ENCODE measurements at places on chromosomes 12 and 14.

DNA sequence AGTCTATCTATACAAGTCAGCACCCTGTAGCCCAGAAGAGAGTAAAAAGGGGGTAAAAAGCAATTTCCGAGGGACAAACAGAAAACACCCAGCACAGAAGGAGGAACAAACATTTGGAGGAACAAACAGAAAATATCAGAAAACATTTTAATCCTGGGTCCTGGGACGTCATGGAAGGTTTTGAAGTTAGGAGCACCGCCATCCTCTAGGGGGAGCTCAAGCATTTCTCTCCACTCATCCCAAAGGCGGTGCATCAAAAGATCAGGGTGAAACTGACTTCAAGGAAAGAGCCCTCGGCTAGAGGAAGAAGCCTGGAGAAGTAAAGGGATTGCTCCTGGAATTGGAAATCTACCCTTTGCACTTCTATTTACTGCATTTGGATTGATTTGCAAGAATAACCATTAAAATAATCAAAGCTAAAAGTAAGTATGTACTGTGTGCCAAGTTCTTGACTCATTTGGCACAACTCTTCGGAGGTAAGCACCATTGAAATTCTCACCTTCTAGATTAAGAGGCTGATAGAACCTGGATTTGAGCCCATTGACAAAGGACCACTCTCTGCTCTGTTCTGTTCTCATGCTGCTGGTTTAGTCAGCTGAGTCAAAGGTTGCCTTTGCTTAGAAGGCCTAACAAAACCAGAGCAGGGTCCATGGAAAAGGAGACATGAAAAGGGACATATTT is 17.2 kb upstream of the POC1B start:
- no peak for DNase-seq

DNA sequence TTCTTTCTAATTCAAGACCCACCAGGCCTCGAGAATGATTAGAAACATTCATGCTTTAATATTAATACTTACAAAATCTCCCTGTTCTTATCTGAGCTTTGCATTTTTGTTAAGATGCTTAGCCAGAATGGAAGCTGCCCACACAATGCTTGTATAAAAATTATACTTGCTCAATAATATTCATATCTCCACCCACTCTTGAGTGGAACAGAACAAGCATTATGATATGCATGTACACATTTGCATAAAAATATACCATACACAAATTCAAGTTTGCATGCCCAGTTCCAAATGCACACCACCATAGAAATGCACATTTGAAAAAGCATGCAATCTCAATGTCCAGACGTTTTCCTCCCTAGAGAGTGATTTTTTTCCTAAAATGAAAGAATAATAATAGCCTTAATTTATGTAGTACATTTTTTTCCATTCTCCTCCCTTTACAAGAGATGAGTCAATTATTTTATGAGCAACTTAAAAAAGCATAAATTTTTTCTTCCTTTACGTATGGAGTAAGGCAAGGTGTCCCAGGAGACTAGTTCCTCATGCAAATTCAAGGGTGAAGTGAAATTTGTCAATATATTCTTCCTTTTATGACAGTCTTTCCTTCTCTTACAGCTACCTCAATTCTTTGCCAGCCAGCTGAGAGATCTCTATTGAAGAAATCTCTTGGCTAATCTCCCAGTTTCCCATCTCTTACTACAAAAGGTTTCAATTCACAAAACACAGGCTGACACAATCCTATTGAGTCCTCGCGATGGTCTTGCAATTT is 313.1 kb upstream of the GARIN6 start:
- DNase-seq = no peak

DNA sequence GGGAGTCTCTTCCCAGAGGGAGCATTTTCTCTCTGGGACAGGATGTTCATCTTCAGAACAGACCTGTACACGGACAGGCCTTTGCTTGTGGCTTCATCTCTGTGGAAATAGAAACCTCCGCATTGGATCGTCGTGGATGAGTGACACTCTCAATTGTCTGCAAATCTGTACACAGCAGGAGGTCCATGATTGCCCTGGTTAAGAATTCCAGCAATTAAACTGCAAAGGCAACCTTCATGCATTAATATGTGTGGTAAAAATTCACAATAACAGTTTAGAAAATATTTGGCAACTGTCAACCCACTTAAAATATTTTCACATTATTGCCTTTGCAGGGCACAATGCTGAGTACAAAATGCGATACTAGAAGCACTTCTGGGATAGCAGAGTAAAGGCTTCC is 149.8 kb upstream of the SFSWAP start:
- DNase-seq = no peak

DNA sequence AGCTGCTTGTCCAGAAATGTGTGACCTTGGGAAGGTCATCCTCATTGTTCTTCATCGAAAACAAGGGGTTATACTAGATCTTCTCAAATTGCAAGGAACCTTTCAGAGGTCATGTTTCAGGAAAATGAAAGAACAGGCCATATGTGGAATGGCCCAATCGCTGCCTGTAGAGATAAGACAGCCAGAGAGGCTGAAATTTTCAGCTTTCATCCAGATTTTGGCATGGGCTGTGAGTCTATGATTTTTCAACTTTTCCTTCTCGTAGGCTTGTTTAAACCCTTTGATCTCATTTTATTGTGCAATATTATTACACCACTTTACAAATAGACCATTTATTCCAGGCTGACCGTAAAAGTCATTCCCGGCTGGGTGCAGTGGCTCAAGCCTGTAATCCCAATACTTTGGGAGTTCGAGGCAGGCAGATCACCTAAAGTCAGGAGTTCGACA is 17.1 kb upstream of the ATXN2 start:
- DNase-seq = no peak

DNA sequence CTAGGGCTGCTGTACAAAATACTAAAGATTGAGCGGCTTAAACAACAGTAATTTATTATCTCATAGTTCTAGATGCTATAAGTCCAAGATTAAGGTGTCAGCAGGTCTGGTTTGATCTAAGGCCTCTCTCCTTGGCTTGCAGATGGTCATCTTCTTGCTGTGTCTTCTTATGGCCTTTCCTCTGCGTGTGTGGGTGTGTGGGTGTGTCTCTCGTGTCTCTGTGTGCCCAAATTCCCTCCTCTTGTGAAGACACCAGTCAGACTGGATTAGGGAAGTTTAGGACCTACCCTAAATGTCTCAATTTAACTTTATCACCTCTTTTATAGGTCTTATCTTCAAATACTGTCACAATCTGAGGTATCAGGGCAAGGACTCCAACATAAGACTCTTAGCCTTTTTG is 28.3 kb downstream of the DDHD1 start:
- no peak for DNase-seq

DNA sequence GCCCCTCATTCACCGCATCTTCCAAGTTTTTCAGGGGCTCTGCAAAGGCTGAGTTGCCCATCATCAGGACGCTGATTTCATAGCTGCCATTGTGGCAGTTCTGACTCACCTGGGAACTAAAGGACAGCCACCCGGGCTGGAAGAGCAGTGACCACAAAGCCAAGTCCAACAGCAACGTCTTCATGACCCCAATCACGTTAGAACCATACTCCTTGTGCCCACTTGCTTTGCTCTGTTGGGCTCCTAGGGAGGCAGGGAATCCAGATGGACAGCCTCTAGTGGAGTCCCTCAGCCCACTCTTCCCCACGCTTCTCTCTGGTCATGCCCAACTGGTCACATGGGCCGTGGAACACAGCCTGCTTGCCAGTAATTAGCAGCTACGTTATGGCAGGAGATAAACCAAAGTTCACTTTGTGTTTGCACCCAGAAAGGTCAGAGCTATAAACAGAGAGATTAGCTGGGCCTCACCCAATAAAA is at the start of gene GUCY2C:
TSS of gene GUCY2C (minus strand) at position 335 of the 477 bp plus-strand sequence. CDS start at position 184, 151 bp downstream.
- no peak for DNase-seq

- DNase-seq = no peak
These were observed 34.1 kb upstream of the SMOC1 start for GRCh38 chr14:69845050-69845581.

DNA sequence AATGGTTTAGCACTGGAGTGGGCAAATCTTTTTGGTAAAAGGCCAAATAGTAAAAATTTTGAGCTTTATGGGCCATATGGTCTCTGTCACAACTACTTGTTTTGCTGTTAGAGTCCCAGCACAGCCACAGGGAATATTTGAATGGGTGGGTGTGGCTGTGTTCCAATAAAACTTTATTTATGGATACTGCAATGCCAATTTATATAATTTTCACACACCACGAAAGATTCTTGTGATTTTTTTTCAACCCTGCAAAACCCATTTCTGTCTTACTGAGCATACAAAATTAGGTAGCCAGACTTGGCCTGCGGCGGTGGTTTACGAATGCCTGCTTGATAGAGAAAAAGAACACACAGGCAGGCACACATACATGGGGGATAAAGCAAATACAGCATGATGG is 28.3 kb downstream of the TMEM120B start:
- DNase-seq = no peak

- DNase-seq = no peak
These were observed 507.4 kb upstream of the TBX3 start for GRCh38 chr12:115191342-115191741.

GRCh38 chr14:66092206-66092605 is 394.0 kb upstream of the CCDC196 start:
- DNase-seq = no peak

DNA sequence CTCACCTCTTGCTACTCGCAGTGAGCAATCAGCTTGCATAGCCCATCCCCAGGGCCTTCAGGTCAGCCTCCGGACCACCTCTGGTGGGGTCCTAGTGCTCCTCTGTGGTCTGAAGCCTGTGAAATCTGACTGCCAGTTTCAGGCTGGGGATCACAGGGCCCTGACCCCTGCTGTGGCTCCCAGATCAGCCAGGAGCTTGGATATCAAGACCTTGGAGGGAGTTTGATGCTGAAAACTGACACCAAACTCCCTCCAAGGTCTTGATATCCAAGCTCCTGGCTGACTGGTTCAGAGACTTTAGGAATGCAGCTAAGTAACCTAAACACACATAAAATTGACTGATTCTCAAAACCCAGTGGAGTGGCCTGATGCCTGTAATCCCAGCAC is 19.8 kb upstream of the DHRS4 start:
- no peak for DNase-seq

GRCh38 chr12:78240827-78241226 is 410.1 kb downstream of the NAV3 start:
- DNase-seq = no peak

- no peak for DNase-seq
These were observed 5.9 kb downstream of the SDR9C7 start for GRCh38 chr12:56928262-56928661.

DNA sequence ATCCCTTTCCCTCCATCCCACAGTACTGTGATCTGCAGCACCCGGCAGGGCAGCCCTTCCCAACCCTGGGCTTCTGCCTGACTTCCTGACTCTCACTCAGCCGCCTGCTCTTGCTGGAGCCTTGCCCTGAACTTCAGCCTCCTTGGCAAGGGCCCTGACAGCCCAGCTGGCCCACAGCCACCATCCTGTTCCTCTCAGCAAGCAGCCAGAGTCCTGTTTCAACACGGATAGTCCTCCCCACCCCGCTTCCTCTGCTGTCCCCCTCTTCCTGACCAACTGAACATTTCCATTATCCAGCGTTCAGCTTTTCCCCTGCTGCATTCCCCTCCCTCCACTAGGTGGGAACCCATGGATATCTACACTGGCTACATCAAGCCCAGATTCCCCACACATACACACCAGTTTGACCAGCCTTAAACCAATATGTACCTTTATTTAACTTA is 74.0 kb upstream of the MDM1 start:
- DNase-seq = peak; percentile 95

DNA sequence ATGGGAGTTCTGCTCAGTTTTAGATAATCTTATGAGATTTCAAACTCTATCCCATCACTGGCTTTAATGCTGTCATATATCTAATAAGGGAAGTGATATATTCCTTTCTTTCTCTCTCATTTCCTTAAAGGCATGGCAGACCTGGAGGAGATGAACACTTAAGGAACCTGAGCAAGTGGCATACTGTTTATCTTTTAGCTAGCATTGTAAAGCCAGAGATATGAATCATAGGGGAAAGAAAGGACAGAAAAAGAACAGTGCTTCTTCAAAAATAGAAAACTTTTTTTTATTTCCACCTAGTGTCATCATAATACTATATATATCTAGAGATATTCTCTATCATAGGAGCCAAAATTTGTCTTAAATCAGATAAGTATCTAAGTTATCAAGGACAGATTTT is 68.3 kb upstream of the PSMA6 start:
- no peak for DNase-seq

- DNase-seq = no peak
These were observed 146.4 kb downstream of the SLC2A13 start for GRCh38 chr12:39959467-39959866.

DNA sequence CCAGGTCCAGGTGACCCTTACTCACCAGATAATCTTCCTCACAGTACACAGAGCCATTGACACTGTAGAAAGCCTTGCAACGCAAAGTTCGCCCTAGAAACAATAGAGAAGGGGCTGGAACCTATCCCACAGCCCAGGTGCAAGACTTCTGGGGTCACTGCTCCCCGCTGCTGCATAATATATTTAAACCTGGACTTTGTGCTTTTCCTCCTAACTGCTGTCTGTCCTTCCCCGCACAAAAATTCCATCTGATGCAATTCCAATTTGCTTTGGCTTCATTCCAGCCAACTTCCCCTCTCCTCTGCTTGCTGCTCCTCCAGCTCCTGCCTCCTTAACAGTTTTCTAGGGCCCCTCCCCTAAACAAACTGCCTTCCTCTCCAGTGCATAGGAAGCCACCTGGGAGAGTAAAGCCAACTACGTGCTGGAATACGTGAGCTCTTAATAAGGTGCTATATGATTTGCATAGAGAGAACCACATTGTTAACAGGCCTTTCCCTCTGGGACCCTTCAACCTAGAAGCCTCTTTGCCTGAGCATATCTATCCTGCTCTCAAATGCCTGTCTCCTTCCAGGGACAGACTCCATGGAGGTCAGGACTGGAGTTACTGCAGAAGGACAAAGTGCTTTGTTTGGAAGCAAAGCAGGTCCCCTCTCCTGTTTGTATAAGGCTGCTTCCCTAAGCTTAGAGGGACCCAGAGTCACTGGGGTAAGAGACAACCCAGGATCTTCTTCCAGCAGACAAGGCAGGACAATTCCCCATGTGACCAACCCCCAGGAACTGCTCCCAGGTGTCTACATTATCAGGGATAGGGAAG is 5.5 kb downstream of the AJUBA start:
- no peak for DNase-seq

- no peak for DNase-seq
These were observed 311.0 kb upstream of the RGS6 start for GRCh38 chr14:71621276-71621675.

DNA sequence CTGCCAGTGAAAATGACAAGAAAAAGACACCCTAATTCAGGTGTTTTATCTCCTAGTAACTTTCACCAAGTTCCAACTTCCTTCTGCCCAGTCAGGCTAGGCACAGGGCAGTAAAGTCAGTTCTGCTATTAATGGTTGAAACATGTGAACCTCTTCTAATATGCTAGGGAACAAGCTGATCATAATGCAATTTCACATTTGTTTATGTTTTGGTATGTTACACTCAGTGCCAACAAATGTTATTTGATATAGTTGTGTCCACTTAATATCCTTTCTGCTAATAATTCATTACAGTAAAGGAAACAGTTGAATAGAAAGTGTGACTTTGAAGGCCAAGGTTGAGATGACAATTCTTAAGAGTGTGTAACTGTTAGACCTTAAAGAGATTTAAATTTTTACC is 17.2 kb downstream of the NT5DC3 start:
- DNase-seq = no peak
